GM12892 (cell line): ENCODE measurements at places on chromosomes 7 and 10.

- no peak for DNase-seq
Observed at GRCh38 chr10:5534880-5535856, 10.4 kb downstream of the CALML3 start.

GRCh38 chr7:142498364-142498763 is 240.5 kb upstream of the PRSS58 start:
- no peak for DNase-seq

- no peak for DNase-seq
Observed at GRCh38 chr7:128858380-128859231, 4.0 kb upstream of the ATP6V1F start.

DNA sequence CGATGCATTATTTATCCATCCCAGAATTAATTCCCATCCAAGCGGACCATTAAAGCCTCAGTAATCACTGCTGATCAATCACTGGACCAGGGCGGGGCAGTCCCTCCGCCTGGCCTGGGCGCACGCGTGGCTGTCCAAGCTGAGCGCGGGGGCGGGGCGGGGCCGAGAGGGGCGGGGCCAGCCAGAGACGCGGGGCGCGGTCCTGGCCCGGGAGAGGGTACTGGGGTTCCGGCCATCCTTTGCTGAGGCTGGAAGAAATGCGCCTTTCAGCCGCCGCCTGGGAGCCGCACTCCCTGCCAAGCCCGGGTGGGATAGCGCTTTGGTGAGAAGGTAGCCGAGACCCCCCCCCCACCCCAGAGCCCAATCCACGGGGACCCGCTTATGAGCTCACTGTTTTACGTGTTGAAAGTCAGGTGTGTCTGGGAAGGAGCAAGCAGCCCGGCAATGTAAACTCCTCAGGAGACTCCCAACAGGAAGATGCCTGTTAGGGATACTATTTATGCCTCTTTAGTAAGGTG is at the start of gene ARHGAP22:
TSS of gene ARHGAP22 (minus strand) at position 83 of the 518 bp plus-strand sequence. CDS start 277 bp downstream, outside the sequence.
- peak; percentile 70 for DNase-seq

DNA sequence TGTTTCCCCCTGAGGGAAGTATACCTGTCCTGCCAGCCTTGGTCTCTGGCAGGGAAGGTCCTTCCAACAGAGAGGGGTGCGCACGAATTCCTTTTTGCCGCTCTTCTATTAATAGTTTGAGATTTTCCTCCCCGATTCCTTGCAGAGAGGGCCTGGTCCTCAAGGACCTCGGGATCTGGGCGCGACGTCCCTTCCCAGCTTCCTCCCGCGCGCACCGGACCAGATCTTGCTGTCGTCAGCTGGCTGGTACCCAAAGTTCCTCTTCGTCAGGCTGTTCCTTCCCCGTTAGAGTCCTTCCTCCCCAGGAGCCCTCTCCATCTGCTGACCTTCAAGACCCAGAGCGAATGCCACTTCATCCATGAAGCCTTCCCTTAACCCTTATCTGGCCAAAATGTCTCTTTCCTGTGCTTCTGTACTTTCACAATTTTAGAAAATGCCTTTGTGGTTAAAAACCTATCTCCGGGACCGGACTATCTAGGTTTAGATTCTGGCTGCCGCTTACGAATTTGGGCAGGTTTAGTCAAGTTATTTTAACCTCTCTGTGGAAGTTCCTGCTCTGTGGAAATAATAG is 851 bp upstream of the GOT1 start:
- DNase-seq: no peak

DNA sequence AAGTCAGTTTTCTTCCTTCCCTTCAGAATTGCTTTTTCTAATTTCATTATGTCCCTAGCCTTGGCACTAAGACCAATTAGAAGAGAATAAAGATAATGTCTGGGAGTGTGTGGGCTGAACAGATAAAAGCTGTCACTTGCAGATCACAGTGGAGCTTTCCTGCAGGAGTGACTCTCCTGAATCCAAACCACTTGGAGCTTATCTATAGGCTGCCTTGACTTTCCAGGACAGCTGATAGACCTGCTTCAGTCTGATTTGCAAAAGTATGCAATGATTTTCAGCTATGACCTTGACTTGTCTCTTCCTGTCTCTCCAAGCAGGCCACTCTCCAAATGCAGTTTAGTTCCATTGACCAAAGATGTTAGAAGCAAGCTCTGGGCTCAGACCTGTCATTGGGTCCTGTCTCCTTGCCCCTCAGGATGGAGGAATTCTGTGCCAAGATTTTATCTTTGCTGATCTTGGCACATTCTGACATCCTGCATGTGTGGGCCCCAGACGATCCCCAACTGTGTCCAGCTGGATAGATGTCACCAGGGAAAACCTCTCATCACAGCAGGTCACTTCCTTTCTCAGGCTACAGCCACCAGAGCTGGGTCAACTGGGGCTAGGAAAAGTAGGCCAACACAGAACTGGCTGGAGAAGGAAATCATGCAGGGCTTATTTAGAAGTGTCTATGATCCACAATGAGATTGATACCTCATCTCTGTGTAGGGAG is 120.9 kb upstream of the ZNF438 start:
- no peak for DNase-seq

- peak; percentile 9 for DNase-seq
Observed at GRCh38 chr10:79387466-79387973, 40.3 kb downstream of the PPIF start.

- DNase-seq: no peak
Observed at GRCh38 chr7:8114175-8114574, 145.6 kb downstream of the GLCCI1 start.

DNA sequence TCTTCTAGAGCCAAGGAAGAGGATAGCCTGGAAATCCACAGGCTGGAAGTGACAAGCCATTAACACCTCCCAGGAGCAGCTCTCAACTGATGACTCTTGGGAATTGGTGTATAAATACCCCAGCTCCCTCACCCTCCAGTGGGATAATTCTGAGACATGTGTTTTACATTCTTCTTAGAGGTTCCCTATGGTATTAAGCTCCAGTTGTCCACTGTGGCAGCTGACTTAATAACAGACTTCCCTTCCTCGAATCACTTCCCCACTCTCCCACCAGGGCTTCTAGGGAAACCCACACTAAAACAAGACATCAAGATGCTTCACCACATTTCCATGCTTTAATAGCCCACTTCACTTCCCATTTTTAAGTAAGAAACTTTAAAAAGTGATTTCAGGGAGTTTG is 47.2 kb downstream of the FAM107B start:
- DNase-seq: no peak

- no peak for DNase-seq
Observed at GRCh38 chr7:28984631-28985030, 26.5 kb upstream of the TRIL start.

GRCh38 chr10:73716251-73716650 is 18.3 kb upstream of the AGAP5 start:
- no peak for DNase-seq
